ENCODE measurements at places on chromosomes 16 and 17.

- DNase-seq: no peak
Measured at GRCh38 chr17:40962059-40962561, 4.6 kb downstream of the KRT39 start.

DNA sequence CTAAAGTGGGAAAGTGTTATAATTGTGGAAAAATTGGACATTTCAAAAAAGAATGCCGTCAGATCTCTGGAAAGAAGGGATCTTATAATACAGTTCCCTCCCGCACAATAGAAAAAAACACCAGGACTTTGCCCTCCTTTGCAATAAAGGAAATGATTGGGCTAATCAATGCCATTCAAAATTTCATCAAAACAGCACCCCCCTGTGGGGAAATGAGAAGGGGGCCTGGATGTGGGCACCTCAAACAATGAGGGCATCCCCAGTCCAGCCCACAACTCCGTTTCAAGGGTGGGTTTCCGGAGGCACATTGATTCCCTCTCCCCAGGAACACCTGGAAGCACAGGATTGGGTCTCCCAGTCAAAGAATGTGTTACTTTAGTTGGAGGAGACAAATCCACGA lies 26.1 kb downstream of the CD300LG start:
- DNase-seq: no peak

DNA sequence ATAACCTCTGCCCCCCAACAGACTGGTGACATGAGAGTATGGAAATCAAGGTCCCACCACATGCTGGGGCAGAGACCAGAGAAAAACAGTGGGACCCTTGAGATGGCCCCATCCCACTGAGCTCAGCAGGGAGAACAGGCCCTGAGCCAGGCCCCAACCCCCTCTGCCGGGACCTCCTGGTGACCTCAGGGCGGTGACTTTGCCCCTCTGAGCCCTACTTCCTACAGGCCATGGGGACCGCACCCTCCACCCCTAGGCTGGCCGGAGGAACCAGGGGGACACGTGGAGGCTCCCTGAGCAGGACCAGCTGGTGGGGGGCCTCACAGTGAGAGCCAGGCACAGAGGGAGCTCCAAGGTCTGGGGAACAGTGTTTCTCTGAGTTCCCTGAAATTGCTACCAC lies 13.8 kb upstream of the SRRM2 start:
- DNase-seq: no peak

DNA sequence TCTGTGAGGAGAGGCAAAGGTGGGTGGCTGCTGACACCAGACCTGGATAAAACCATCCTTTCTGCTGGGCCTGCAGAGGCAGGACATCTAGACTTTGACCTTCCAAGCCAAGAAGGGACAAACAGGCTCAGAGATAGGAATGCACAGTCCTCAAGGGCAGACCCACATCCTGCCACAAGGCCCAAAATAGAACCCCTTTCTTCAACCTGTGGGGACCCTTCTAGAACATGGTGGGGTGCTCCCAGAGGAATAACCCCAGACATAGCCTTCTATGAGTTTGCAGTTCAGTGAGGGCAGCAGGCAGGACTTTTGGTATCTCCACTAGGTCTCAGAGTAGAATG lies 3.8 kb upstream of the CBFB start:
- DNase-seq: no peak

DNA sequence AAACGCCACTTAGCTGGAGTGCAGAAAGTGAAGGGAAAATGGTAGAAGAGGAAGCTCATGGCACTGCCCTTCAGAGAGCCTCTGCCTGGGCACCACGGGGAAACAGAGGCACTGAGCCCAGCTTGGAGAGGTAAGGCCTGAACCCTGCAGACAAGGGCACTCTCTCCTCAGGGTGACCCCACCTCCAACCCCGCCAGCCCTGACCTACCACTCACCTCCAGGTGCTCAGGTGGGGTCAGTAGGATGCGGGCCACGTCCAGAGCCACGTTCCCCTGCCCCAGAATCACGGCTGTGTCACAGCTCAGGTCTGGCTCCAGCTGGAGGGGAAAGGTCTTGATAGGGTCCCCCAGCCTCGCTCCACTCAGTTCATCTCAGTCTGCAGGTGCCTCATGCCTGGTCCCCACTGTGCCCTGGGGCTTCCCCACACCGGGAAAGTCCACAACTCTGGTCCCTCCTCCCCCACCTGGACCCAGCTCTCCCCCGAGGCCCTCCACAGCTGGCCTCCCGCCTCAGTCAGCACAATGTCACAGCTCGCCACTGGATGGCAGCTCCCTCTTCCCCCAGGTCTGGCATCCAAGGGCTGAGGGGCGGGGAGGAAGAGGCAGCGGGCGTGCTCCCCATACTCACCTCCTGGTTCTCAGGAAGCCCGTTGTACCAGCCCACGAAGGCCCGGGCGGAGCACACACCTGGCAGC lies 6.0 kb upstream of the GRIN2C start:
- no peak for DNase-seq

DNA sequence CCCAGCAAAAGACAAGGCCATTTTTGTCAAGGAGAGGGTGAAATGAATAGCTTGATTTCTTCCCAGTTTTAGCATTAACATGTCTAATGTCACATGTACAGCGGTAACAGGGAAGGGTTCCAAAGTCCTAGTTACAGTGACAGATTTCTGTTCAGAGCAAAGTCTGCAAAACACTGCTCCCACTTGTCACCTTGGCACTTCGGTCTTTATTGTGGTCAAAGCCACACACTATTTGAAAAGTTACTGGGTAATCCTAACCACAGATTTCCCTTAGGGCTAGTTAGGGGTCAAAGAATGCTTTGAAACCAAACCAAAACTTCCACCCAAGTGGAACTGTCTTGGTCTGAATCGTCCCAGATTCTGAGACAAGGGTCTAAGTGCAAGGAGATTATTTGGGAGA lies 455.6 kb downstream of the HS3ST3B1 start:
- DNase-seq: no peak

DNA sequence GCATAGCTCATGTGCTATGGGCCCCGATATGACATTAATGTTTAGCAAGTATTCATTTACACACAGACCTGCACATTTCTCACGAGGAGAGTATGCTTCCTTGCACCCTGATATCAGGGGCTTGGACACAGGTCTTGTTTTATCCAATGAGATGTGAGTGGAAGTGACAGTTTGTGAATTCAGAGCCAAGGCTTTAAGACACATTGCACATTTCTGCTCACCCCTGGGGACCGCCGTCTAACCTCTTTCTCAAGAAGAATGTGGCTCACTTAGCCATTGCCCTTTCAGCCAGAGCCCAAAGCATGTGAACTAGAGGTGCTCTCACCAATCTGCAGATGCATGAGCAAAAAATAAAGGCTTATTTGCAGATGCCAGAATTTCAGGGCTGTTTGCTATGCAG lies 116.1 kb upstream of the C16orf82 start:
- no peak for DNase-seq

DNA sequence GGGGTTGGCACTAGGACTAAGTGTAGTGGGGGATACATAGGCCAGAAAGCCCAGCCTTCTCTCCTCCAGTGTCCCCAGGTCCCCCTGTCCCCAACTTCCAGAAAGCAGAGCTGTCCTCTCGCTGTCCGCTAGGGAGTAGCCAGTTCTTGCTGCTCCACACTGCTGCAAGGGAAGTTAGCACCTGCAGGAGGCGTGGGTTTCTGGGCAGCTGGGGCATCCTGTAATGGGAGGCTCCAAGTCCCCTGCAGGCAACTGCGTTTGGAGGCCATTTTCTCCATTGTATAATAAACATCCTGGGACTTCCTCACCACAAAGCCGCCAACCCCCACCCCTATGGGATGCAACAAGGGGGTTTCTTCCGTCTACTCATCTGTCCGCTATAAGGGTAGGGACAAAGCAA lies 1.7 kb downstream of the RPRML start:
- DNase-seq: no peak

DNA sequence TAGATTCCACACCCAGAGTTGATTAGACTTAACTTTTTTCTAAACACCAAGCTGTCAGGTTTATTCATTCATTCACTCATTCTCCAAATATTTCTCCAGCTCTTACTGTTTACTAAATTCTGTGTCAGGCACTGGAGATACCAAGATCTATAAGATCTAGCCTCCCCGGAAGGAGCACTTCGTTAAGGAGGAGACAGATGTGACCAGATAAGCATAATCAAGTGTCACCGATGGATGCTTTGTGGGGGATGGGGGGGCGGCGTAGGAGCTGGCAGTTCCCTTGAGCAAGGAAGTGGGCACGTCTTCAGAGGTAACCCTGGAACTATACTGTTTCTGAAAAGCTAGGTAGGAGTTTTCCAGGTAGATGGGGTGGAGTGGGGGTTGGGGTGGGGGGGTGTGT lies 3.8 kb upstream of the RPL26 start:
- DNase-seq: no peak

DNA sequence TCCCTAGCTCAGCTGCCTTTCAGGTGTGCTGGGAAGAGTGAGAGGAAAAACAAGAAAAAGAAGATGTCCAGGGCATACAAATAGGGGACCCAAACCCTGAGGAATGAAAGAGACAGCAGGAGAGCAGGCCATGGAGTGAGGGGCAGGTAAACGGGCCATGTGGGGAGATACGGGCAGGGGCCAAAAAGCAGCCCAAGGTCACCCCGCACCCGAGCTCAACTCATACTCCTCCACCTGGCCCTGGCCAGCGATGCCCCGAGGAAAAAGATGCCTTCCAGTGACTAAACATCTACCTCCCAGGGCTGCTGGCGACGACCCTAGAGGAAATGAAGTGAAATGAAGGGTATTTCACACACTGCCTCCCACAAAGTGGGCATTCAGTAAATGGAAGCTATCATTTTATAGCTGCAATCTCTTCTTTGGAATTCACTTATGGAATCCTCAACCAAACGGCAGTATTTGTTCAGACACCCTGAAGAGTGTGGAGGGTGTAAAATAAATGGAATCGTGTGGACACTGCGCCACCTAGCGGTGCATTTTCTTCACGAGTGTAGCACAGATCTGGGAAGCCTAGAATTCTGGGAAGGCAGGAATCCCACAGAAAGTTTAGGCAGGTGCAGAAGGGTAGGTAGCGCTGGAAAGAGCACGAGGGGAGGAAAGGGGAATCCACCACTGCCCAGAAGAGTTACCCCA lies 14.9 kb downstream of the ELAC2 start:
- DNase-seq: no peak

DNA sequence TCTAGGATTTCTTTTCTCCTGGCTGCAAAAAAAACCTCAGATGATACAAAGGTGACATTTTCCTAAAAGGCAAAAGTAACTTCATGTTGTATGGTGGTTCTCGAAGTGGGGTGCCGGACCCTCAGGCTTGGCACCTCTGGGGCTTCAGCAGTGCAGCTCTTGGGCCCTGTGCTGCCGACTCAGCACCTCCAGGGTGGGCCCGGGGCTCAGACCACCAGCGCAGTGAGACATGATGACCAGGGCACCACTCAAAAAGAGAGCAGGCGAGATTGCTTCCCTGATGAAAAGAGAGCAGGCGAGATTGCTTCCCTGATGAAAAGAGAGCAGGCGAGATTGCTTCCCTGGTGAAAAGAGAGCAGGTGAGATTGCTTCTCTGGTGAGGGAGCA lies 98.7 kb upstream of the ZNF750 start:
- DNase-seq: no peak

- DNase-seq: no peak
Measured at GRCh38 chr17:69762766-69763165, 312.3 kb upstream of the KCNJ16 start.

GRCh38 chr17:67365738-67366192 lies 612 bp downstream of the PSMD12 start:
- peak; percentile 8 for DNase-seq

- DNase-seq: no peak
Measured at GRCh38 chr17:58219789-58220183, 731 bp upstream of the MKS1 start.

GRCh38 chr17:40818733-40819527 lies 3.5 kb downstream of the KRT10 start:
- DNase-seq: peak; percentile 75

DNA sequence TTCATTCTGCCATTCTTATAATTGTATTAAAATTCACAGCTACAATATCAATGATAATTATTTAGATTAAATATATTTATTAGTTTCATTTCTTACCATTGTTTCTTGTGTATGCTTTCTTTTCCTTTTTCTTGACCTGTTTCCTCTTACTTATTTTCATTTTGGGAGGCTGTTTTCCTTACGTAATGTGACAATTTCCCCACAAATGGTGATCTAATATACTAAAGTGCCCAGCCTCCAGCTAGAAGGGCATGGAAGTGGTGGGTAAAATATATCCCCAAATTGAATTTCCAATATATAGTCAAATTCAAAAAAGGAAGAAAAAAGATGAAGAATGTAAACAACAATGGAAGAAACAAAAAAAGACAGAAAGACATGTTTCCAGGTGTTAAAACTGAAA lies 1.5 kb upstream of the ABCA6 start:
- DNase-seq: no peak

- DNase-seq: no peak
Measured at GRCh38 chr16:19410435-19411171, 7.1 kb upstream of the TMC5 start.

DNA sequence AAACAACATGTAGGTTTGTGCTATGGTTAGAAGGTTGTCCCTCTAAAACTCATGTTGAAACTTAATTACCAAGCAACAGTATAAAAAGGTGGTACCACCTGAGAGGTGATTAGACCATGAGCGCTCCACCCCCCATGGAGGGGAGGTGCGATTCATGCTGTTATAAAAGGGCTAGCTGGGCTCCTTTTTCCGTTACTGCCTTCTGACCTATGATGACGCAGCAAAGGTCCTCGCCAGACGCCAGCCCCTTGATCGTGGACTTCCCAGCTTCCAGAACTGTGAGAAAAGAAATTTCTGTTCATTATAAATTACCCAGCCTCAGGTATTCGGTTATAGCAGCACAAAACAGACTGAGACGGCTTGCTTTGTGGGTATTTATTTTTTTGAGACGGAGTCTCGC lies 167.8 kb downstream of the SNX29 start:
- DNase-seq: no peak

GRCh38 chr16:69017036-69017783 lies 88.2 kb upstream of the HAS3 start:
- DNase-seq: no peak

GRCh38 chr17:67055811-67056745 lies 11.7 kb downstream of the CACNG1 start:
- no peak for DNase-seq

All from GOT3 (cell line).